Ureter (tissue), 1 donor: ENCODE measurements at places on chromosomes 5 and 9. TPM values are rescaled to one million over a fixed set of nuclear protein-coding genes. Genes with fewer than 3 reads are reported as not detected.
A peak's percentile ranks its signal among the peaks of the same experiment; 100 is the strongest.

Gene FOXE1
- 0.42 TPM for total RNA-seq

DNA sequence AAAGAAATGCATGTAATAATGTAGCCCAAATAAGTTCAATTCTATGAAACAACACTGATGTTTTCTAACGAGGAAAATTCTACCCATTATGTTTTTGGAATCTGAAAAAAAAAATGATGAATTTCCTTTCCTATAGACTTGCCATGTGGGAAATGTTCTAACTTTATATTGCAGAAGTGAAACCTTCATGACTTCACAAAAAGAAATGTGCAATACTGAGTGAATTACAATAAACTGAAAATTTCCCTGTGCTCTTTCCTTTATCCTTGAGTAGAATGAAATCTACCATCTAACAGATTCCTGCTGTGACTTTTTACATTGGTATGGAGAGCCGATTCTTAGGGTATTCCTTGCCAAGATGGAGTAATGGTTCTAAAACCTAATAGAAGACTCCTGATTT, 1622.5 kb downstream of the MAT2B start:
- DNase-seq = no peak

GRCh38 chr9:125271081-125271480, 9.5 kb downstream of the GAPVD1 start:
- no peak for DNase-seq

GRCh38 chr9:115099901-115100300, 18.1 kb downstream of the TNC start:
- DNase-seq = no peak

Gene BTNL3
- total RNA-seq = not detected

DNA sequence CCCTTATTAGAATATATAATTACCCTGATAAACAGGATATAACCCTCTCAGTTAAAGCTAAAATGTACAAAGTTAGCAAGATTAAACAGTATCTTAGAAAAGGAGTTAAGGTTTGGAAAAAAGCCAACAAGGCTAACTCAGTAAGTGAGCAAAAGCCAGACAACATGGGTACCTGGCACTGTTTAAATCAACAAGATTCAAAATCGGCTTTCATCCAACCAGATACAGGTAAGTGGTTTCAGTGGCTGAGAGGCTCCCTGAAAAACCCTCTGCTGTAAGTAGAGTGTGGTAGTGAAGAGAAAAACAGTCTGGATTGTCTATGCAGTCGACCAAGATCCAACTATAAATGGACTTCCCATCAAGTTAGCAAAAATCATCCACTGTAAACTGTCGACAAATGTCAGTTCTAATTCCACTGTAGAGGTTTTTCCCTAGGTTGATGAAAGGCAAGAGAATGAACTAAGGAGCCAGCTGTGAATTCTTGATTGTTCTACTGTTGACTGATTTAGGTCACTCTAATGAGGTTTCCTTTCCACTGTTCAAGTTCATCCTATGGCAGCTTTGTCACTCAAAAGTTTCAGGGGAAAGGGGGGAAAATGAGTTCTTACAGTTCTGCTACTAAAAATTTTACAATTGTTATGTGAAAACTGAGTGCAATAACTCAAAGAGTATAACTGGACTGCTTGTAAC, 27.3 kb downstream of the ETF1 start:
- no peak for DNase-seq

Gene OR1L4
- total RNA-seq = not detected

DNA sequence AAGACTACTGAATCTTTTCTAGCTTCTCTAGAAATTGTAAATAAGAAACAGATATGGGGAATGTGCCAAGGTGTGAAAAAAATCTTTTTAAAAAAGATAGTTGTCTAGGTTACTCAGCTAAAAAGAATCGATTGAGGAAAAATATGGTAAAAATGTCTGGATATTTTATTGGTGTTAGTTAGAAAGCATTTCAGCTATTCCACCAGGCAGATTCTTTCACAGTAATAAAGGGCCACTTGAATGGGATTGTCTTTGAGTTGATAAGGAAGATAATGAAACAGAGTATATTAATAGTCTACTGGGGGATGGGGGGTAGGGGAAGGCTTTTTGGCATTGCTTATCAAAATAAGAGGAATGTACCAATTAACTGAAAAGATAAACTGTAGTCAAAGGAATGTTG, 51.9 kb downstream of the SLIT3 start:
- DNase-seq = no peak

- no peak for DNase-seq
Observed at GRCh38 chr9:35859990-35860339, 10.2 kb downstream of the OR13J1 start.

- DNase-seq = no peak
Observed at GRCh38 chr9:136960938-136961275, 8.8 kb downstream of the LCN12 start.

GRCh38 chr5:100799166-100799565, 103.9 kb downstream of the ST8SIA4 start:
- no peak for DNase-seq

DNA sequence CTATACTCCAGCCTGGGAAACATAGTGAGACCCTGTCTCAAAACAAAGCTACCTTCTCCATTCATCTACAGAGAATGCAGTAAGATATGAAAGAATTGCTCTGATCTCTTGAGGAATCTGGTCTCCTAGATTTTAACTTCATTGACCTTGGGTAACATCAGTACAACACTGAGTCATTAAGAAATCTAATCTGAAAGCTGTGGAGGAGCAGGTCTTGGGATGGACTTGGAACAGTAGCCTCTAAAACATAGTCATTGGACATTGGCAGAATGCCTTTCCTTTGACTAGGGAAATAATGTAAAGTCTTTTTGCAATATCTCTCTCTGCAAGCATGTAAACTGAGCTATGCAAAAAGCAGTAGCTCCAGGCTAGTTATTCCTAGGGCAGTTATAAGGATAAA, 58.1 kb downstream of the KCNN2 start:
- DNase-seq = no peak

GRCh38 chr5:95124101-95124500, 160.8 kb downstream of the MCTP1 start:
- DNase-seq = no peak

DNA sequence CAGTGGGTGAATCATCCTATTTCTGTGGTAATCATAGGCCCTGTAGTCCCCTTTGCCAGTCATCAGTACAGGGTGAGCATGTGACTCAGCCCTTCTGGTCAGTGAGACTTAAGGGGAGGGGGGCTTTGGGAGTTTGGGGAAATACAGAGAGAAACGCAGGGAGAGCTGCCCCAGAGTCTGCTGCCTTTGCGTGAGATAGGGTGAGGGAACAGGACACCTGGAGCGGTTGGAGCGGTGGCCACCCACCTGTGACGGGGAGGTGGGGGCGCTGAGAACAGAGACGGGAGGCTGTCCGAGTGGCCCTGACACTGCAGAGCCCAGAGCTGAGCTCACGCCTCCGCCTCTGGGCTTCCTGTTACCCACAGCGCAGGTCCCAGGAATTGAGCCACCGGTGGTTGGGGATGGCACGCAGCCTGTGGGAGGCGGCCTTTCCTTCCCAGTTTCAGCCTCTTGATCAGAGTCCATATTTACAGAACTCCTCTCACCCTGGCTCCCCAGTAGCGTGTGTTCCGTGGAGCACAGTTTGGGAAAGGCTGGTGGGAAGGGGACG, 92.0 kb upstream of the ERCC6L2 start:
- no peak for DNase-seq

Gene FOXD4L4
- 0.47 TPM for total RNA-seq

DNA sequence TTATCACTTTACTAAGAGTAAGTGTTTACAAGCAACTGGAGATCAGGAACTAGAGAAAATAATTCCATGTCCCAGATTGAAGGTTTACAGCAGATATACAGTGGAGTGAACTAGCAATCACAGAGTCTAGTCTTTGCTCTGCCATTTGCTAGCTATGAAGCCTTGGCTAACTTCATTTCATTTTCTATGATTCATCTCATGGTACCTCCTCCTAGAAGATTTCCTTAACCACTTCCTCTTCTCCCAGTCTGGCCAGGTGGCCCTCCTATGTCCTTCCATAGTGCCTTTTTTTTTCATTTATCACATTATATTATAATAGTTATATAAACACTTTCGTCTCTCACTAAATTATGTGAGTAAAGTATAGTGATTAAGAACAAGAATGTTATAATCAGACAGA, 52.1 kb downstream of the GRIA1 start:
- no peak for DNase-seq

Gene GGTA1
- total RNA-seq = 2.0 TPM

- DNase-seq = no peak
Observed at GRCh38 chr9:118438810-118439209, 734.6 kb downstream of the TLR4 start.

DNA sequence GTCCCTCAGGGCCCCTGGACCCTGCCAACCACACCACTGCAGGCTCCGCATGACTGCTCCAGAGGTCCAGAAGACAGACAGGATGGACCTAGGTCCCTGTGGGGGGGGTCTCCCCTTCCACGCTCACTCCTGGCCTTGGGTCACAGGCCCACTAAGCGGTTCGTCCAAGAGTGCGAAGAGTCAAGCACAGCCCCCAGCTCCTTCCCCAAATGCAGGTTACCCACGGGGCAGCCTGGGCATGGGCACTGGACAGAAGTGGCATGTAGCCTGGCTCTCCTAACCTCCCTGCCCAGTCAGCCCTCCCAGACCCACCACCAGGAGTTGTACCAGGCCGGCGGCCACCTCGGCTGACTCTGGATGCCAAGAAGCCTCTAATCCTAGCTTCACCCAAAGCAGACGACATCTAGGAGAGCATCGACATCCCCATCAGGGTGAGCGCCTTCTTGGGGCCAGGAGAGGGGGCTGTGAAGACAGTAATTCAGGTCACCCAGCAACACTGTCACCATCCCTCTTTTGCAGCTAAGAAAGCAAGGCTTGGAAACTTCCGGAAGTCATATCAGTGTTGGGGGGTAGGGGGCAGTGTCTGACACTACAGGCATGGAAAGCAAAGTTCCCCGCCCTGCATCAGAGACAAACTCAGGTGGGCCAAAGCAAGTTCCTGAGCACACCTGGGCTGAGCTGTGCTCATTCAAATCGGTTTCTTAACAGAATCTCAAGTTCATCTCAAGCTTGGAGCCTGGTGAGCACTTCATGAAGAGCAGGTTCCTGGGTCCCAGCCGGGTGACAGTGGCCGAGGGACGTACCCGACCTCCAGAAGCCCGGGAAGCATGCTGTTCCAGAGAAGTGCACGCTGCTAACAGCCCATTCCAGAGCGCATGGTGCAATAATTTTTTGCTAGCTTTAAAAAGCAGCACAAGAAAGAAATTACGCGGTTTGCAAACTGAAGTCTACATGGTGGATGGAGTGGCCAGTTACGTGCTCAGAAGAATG, 68.7 kb downstream of the SEMA4D start:
- DNase-seq = no peak

Gene BRINP1
- 1.8 TPM for total RNA-seq

GRCh38 chr5:76406014-76406413, 2.9 kb downstream of the IQGAP2 start:
- DNase-seq = no peak

- no peak for DNase-seq
Observed at GRCh38 chr5:37838152-37838932, 1.5 kb downstream of the GDNF start.

Gene MRPL22
- 30.5 TPM for total RNA-seq

DNA sequence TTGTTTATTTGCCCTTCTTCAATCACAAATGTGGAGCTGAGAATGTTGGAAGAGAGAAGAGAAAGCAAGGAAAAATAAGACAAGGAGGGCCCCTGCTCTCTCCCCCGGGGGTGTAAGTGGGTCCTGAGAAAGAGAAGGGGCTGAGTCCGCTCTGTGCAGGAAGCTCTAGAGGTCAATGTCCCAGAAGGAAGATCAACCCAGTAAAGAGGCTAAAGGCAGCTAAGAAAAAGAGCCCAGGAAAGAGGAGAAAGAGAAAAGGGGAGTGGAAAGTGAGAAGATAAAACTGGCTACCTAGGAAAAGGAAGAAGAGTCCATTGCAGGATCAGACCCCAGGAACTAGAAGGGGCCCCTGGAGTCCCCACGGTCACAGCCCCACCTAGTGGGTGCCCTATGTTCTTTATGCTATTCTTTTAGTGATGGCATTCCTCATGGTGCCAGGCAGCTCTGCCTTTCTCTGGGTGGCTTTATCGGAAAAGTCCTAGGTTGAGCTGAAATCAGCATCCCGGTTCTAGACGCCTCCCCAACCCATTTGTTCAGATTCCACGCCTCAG, 583.4 kb downstream of the ACTL7B start:
- peak; percentile 62 for DNase-seq

Gene SLC36A3
- total RNA-seq = not detected

Gene KIF4B
- total RNA-seq = not detected

Gene GFI1B
- not detected for total RNA-seq

- DNase-seq = no peak
Observed at GRCh38 chr5:173781432-173781815, 106.7 kb upstream of the CPEB4 start.

Gene PCDHGA11
- 5.1 TPM for total RNA-seq

DNA sequence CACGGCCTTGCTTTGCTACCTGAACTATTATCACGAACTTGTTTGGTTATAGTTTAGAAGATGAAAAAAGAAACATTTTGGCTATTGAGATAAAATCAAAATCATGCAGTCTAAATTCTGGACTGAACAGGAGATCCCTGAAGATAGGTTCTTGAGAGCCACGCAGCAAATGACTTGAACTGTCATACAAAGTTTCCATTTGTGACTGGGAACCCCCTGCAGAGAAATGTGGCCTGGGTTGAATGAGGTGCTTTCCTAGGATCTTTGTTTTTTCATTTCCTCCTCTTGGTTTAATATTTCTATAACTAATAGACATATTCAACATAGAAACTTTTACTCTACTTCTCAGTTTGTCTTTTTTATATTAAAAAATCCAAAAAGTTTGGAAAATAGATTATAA, 184.7 kb upstream of the TRPM3 start:
- DNase-seq = no peak

DNA sequence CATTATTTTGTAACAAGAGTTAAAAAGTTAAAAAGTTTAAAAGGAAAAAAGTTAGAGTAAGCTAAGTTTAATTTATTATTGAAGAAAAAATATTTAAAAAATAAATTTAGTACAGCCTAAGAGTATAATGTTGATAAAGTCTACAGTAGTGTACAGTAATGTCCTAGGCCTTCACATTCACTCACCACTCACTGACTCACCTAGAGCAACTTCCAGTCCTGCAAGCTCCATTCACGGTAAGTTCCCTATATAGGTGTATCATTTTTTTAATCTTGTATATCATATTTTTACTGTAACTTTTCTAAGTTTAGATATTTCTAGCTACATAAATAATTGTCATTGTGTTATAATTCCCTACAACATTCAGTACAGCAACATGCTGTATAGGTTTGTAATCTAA, 69.4 kb upstream of the PANK3 start:
- DNase-seq = no peak

DNA sequence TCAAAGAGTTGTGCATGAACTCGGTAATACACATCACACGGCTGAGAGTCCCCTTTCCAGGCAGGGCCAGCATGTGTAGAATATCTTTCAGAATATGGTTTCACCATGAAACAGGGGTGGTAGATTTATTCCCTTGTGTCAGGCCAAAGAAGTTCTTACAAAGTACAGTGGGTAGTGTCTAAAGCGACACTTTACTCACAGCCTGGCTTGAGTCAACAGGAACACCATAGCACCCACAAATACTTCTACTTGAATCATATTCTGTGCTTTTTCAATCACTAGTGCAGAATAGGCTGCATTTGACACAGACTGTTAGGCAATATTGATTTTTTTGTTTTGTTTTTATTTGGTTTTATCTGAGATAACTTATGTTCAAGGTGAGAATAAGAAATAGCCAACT, 12.6 kb downstream of the LSM11 start:
- no peak for DNase-seq

GRCh38 chr9:32928145-32928763, 73.2 kb downstream of the APTX start:
- DNase-seq = peak; percentile 45
